Stimulated activated CD8-positive, alpha-beta memory T cell treated with anti-CD3 and anti-CD28 coated beads, Interleukin-4, amount 100 ng/mL, for 1 hour (primary cell): ENCODE measurements at places on chromosomes 6 and 20.

- DNase-seq = no peak
These were observed 63.8 kb downstream of the ELOVL5 start for GRCh38 chr6:53284901-53285300.

- DNase-seq = no peak
These were observed 25.2 kb downstream of the MAP7 start for GRCh38 chr6:136524936-136525413.

- DNase-seq = no peak
These were observed 31.9 kb upstream of the ANKEF1 start for GRCh38 chr20:10002866-10003265.

GRCh38 chr6:71619836-71620235 lies 266.5 kb upstream of the RIMS1 start:
- no peak for DNase-seq

DNA sequence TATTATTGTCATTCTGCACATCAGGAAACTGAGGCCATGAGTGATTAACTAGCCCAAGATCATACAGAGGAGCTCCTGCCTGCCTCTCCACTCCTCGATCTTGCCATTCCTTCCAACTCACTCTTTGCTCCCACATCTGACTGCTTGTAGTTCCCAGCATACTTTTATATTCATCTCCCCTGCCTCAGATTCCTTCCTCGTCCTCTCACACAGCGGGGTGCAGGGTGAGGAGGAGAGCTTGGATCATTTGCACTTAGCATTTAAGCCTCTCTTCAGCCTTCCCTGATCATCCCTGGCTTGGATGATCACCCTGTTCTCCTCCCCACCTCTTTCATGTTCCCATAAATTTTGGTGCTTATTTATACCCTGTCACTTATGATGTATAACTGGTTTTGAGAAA lies 515.1 kb upstream of the SOX4 start:
- no peak for DNase-seq

- DNase-seq = no peak
These were observed 542 bp downstream of the USP49 start for GRCh38 chr6:41894366-41895299.
